ENCODE measurements at places on chromosomes 6 and 20.
A peak's percentile ranks its signal among the peaks of the same experiment; 100 is the strongest.

GRCh38 chr6:129966125-129966524 lies 52.3 kb upstream of the L3MBTL3 start:
- no peak for DNase-seq

DNA sequence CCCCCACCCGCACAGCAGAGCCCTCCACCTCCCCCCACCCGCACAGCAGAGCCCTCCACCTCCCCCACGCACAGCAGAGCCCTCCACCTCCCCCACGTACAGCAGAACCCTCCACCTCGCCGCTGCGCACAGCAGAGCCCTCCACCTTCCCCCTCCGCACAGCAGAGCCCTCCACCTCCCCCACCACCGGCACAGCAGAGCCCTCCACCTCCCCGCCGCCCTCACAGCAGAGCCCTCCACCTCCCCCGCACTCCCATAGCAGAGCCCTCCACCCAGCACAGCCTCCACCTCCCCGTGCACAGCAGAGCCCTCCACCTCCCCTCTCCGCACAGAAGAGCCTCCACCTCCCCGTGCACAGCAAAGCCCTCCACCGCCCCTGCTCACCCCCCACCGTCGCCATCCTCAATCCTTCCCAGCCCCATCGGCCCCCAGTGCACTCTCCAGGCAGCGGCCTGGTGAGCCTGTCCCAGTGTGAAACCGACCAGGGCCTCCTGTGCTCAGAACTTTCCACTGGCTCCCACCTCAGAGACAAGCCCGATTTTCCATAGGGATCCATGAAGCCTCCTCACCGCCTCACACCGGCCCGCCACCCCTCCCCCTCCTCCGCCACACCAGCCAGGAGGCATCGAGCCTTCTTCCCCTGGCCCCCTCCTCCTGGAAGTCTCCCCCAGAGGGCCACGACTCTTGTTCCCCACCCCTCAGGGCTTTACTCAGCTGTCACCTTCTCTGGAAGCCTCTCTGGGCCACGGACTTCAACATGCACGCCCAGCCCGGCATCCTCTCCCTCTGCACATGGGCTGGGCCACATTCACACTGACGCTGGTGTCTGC lies 347.1 kb downstream of the ZFAND3 start:
- no peak for DNase-seq

DNA sequence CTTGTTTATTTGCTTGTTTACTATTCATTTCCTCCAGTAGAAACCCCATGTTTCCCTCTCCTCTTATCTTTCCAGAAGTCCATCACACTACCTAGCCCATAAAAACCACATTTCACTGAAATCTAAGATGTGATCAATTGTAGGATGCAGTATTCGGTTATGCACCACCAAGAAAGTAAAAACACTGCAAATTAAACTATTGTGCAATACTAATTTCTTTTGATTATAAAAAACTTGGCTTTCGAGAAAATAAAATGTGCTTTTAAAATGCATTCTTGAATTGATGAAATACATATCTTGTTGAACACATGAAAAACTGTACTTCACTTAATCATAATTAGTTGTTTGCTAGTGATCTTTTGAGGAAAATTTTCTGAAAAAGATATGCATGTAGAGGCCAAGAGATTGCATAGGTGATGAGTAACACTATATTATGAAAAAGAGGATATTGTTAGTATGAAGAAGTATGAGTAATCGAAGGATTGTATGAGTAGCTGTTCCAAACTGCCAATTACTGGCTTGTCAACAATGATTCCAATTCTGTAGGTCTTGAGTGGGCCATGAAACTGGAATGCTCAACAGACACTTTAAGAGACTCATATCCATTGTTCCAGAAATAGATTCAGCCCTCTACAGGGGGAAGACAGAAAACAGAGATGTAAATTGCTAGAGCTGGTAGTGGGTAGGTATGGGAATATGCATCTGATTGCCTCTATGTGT lies 79.7 kb downstream of the RNF217 start:
- DNase-seq = no peak

DNA sequence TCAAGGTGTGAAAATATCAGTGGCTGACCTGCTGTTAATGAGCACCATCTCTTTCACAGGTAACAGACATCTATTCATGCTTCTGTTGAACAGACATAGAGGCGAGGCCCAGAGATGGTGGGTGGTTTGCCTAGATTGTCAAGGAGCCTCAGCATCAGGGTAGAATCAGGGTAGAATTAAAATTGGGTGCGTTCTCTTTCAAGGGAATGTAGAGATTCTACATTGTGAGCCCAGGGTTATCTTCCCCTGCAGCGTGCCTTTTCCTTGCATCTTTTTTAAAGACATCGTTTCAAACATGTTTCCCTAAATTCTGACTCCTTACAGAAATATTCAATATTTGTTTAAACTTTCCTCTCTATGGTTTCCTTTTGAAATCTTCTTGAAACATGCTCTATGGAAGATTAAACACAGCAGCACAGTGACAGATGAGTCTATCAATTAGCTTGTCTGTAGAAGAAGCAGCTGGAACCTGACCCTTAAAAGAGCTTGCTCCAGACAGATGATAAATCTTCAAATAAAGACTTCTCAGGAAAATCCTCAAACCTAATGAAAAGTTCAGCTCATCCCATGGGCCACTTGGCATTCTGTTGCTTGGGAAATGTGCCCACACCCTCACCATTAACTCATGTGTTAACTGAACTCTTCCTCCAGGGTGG lies 119.8 kb downstream of the IPCEF1 start:
- no peak for DNase-seq

- DNase-seq = no peak
These were observed 19.0 kb upstream of the KIFC1 start for GRCh38 chr6:33372526-33373123.

GRCh38 chr20:57622579-57623381 lies 2.6 kb upstream of the ZBP1 start:
- peak; percentile 74 for DNase-seq

DNA sequence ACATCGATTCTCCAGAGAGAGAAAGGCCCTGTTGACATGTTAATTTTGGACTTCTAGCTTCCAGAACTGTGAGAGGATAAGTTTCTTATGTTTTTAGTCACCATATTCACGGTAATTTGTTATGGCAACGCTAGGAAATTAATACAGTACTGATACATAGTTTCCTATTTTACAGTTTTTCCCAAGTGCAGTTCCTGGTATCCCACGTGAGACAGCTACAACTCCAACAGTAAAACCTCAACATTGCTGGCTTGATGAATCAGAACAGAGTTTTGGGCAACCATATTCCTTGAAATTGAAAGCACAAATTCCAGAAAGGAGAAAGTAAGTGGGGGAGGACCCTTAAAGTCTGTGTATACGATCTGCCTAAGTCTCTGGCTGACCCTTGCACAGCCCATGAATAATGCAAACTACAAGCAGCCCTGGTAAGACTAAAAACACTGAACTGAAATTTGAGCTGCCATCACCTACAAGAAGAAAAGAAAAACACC lies 505.1 kb upstream of the NRSN1 start:
- no peak for DNase-seq

DNA sequence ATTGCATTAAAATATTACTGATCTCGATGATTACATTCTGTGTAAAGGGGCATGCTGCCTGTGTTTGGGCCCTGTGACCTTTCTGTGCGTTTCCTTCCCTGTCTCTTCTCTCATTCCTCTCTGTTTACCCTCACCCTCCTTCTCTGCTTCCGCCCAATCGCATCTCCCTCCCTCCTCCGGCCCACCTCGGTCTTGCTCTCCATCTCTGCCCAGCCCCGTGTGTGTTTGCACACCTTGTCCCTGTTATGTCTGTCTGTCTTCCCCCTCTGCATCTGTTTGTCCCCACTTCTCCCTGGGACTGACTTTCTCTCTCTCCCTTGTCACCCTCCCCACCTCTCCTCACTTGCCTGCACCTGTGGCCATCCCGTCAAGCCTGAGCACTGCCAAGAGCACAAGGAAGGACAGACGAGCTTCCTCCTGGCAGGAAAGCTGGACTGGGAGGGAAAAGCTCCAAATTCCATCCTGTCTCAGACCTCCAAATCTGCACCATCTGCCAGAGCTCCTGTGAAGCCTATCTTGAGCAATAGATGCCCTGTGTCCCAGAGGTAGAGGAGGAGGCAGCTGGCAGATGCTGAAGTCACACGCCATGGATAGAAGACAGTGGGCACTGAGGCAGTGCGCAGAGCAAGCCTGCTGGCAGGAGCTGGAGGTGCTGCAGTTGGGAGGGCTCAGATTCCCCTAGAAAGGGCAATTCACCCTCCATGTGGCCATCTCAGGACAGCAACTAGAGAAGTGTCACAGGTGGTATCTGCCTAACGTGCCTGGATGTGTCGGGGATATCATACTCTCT lies 172.3 kb downstream of the PTPRT start:
- DNase-seq = no peak

GRCh38 chr6:90573624-90574023 lies 13.2 kb downstream of the MAP3K7 start:
- no peak for DNase-seq

DNA sequence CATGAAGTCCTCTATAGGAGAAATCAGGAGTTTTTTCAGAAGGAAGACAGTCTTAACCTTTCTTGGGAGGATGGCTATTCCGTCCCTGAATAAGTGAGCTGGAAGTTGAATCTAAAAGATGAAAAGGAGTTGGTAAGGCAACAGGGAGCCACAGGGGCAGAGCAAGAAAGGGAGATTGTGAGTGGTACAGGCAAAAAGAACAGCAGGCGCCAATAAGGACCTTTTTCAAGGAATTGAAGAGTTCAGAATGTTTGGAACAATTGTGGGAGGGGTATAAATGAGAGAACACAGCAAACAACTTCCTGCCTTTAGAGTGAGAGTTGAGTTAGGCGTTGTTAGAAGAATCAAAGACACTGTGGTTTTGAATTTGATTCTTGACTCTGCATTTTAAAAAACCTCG lies 1003.7 kb downstream of the EPHA7 start:
- DNase-seq = no peak

GRCh38 chr20:35840421-35840820 lies 68.6 kb downstream of the PHF20 start:
- DNase-seq = peak; percentile 2

- DNase-seq = no peak
These were observed 20.2 kb upstream of the NR2E1 start for GRCh38 chr6:108145639-108146038.

- DNase-seq = no peak
These were observed 1.5 kb downstream of the DACT2 start for GRCh38 chr6:168318090-168318489.

DNA sequence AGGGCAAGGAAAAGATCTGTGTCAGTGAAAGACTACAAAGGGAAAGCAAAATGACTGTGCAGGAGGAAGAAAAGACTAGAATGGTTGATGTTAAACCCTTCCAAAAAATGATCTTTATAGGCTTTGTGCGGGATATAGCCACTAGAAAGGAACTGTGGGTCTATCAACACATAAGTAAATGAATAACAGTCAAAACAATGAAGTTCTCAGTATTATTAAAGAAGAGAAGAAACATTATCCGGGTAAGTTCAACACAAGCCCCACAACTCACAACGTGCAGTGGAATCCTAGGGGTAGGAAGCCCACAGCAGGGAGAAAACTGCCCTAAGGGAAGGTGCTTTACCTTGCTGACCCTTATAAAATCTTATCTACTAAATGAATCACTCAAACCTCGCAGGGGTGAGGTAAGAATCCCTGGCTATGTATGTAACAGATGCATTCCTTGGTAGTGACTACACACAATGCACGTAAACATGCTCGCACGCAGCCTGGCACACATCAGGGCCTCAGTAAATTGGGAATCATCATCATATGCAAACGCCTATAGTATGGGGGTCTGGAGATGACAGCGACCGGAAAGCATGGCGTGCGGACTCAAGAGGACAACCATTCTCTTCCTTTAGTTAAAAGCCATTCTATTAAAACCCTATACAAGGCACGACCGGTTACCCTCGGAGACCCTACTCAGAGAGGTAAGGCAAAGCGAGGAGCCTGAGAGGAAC lies 11.3 kb downstream of the TFAP2A start:
- DNase-seq = no peak

- DNase-seq = no peak
These were observed 53.8 kb downstream of the TOX2 start for GRCh38 chr20:43968341-43969000.

DNA sequence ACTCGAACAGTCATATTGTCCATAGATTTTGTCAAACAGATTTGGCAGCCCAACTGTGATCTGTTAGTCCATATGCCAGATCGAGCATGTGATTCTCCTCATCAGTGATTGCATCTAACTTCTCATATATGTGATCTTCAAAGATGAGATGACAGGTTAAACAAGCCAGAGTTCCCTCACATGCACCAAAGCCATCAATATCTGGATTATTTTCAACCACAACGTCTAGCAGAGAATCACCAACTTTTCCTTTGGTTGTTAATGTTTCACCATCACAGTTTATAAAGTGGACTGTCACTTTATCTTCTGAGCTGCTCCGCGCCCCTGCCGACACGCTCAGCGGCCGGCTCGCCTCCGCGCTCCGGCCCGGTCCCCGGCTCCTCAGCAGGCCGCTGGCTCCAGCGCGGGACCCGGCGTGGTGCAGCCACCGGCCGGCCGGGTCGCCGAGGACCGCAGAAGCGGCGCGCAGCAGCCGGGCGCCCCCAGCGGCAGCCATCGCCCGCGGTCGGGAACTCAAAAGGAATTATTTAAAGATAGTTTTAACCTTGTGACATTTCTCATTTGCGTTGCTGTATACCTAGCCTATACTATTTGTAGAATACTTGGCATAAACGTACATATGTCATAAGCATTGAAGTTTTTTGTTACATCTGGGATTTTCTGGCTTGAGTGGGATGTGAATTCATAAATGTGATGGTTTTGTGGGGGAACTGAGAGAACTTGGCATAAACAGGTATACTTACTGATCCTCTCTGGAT lies 40.1 kb upstream of the DYNLRB1 start:
- DNase-seq = peak; percentile 25

DNA sequence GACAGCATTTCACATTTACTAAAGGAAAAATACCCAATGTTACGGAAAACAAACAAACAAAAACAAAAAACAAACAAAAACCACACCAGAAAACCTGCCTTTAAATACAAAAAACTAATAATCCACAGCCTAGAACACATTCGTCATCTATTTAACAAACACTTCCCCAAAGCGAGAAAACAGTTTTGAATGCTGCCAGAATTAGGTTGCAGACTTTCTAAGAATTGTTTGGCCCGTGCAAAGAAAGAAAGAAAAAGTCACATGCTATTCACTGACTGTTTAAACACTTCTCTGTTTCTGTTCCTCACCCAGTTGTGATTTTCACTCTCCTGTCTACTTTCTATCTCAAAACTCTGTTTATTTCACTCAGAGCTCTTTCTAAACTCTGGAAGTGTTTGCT lies 52.5 kb downstream of the BCAS1 start:
- no peak for DNase-seq

GRCh38 chr6:149053848-149054558 lies 263.5 kb upstream of the TAB2 start:
- no peak for DNase-seq

DNA sequence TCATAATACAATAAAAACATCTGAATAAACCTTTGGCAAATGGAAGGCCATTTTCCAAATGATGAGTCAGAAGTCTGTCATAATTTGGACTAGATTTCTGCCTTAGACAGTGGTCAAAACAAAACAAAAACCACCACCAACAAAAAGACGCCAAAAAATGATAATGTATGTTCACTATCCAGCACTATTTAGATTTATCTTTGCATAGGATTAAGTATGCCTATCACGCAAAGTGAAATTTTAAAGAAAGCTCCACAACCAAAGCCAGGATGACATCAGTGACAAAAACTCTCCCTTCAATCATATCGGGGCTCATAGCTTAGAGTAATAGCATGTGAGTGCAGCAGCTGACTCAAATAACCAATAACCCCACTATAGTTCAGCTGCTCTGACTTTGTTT lies 201.9 kb downstream of the MOXD1 start:
- no peak for DNase-seq

GRCh38 chr6:162973151-162973872 lies 245.5 kb downstream of the PACRG start:
- no peak for DNase-seq
